WTC11 (cell line): ENCODE measurements at places on chromosomes 13 and 19.

DNA sequence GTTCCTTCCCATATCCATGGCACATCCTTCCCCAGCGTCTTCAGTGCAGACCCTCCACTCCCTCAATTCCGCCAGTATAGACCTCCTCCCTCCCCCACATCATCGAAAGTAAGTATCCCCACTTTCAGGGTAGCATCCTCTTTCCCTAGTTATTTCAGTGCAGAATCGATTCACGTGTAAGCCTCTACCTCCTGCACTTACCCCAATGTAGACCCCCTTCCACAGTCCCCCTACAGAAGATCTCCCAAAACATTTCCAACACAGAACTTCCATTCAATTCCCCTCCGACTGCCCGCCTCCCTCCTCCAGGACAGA, 664 bp downstream of the IRF3 start:
- H3K4me3 ChIP-seq, result peak overlapping the region; percentile 98
- peaks cover 12% of the 10 kb centered on the region for H3K4me1 ChIP-seq
- DNase-seq, result no peak
- H3K36me3 ChIP-seq, result peaks cover 44% of the 10 kb centered on the region

GRCh38 chr19:10111405-10111811, at the start of gene P2RY11:
Gene P2RY11, plus strand, starts transcription at chr19:10111693. Its CDS starts 29 bp downstream, at chr19:10111722.
- H3K4me3 ChIP-seq, result no peak within 1 kb of the TSS
- peak within 1 kb of the TSS; percentile 72 for H3K27ac ChIP-seq
- peaks cover 17% of the 10 kb centered on the region for H3K4me1 ChIP-seq
- no peak for DNase-seq
- peaks cover 43% of the 10 kb centered on the region for H3K36me3 ChIP-seq

DNA sequence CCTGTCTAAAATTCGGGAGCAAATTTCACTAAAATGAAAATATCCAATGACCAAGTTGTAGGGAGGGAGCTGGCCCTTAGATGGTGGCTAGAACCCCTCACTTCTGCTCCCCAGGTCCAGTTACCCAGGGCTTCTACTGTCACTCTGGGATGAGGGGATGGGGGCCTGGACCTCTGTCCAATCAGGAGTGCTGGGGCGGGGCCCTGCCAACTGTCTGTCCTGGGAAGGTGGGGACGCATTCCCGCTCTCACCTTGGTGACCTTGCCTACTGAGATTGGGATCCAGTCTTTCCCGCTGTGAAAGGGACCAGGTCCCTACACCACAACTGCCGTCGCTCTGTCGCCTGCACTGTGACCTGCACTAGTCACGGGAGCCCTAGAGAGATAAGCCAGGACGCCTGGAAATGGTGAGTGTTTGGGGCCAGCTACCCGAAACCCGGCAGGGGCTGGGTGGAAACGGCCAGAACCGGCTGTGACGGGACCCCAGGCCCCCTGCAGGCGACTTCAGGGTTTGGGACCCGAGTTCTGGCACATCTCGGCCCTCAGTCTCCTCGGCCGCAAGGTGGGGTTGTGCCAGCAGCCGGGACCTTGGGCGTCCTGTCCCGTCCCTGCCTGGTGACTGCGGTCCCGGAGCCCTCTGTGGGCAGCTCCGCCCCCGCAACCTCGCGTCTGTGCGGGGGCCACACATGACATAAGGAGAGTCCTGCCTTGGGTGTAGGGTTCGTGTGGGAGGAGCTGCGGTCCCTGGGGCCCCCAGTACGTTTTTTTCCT, 22.8 kb downstream of the ZNF20 start:
- peak; percentile 40 for DNase-seq
- no peaks in the 10 kb centered on the region for H3K4me1 ChIP-seq
- peak overlapping the region; percentile 76; the same call in 1 of the 2 replicates for H3K27ac ChIP-seq
- H3K36me3 ChIP-seq, result peaks cover 39% of the 10 kb centered on the region
- H3K27me3 ChIP-seq, result no peaks in the 10 kb centered on the region; the same call in 1 of the 2 replicates

GRCh38 chr13:30165796-30166195, 141.6 kb downstream of the KATNAL1 start:
- H3K27me3 ChIP-seq, result no peaks in the 10 kb centered on the region; the same call in 1 of the 2 replicates
- H3K27ac ChIP-seq, result no peak overlapping the region
- H3K4me1 ChIP-seq, result peaks cover 24% of the 10 kb centered on the region
- H3K36me3 ChIP-seq, result peaks cover 5% of the 10 kb centered on the region
- DNase-seq, result no peak

- DNase-seq, result no peak
- peaks cover 5% of the 10 kb centered on the region for H3K4me1 ChIP-seq
- H3K36me3 ChIP-seq, result no peaks in the 10 kb centered on the region
- H3K27ac ChIP-seq, result no peak overlapping the region
- peaks cover 24% of the 10 kb centered on the region for H3K27me3 ChIP-seq
- no peak overlapping the region for H3K4me3 ChIP-seq
These were observed 11.4 kb upstream of the CDC42EP5 start for GRCh38 chr19:54484451-54484850.

- no peaks in the 10 kb centered on the region for H3K27me3 ChIP-seq
- peaks cover 29% of the 10 kb centered on the region for H3K36me3 ChIP-seq
- peak overlapping the region; percentile 94 for H3K27ac ChIP-seq
- H3K4me3 ChIP-seq, result no peak overlapping the region
- no peaks in the 10 kb centered on the region for H3K4me1 ChIP-seq
These were observed 12.2 kb downstream of the PLEKHJ1 start for GRCh38 chr19:2223959-2224358.
